ENCODE measurements at places on chromosomes 4 and X.

GRCh38 chrX:106780264-106780663 lies 22.2 kb upstream of the TBC1D8B start:
- no peak for DNase-seq

DNA sequence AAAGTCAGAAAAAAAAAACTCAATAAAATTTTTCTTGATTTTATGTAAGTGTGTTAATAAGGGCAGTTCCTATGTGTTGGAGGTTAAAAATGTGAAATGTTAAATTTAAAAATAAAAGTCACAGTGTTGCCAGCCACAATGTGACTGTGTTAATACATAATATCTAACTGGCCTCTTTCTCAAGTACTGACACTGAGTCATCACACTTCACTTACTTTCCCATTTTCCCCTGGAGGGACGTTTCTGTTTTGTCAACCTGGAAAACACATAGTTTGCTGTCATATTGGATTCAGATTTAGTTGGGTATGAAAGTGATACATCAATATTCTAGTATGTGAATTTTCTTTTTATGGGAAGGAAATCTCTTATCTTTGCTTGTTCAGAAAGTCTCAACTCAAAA lies 46.4 kb downstream of the ARHGEF38 start:
- no peak for DNase-seq

- no peak for DNase-seq
Measured at GRCh38 chr4:3802571-3803474, 36.6 kb downstream of the ADRA2C start.

GRCh38 chr4:26878794-26879391 lies 18.3 kb downstream of the STIM2 start:
- no peak for DNase-seq

DNA sequence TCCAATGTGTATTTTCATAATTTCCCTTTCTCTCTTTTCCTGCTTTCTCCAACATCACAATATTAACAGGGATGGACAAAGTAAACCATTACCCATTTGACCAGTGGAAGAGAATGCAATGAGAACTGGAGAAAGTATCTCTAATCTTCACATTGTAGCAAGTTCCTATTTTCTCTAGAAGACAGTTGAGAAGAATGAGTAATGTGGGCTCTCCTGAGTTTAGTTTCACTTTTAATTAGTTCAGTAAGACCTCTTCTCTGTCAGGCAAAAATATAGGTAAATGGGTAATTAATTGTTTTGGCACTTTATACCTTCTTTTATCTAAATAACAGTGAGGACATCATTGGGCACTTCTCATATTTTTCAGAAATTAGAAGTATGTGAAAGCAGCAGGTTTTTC lies 602.0 kb downstream of the GLUD2 start:
- no peak for DNase-seq

- DNase-seq = no peak
Measured at GRCh38 chrX:52271206-52271605, 86.5 kb downstream of the MAGED4 start.

DNA sequence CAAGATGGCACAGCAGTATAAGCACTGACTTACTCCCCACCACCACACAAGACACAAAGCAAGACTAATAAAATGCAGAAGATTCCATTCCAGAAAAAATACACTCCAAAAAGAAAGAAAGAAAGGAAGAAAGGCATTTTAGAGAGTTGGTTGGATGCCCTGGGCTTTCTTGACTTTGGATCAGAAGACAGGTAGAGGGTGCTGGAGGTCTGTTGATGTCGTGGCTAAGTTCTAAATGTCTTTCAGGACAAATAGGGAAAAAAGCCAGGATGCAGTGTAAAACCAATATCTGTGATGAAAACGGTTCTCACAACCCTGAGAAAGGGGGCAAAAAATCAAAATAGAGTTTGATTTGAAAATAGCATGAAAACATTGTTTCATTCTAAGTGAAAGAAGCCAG lies 555.2 kb upstream of the PRKX start:
- no peak for DNase-seq

- no peak for DNase-seq
Measured at GRCh38 chr4:17670423-17670822, 56.0 kb downstream of the MED28 start.

DNA sequence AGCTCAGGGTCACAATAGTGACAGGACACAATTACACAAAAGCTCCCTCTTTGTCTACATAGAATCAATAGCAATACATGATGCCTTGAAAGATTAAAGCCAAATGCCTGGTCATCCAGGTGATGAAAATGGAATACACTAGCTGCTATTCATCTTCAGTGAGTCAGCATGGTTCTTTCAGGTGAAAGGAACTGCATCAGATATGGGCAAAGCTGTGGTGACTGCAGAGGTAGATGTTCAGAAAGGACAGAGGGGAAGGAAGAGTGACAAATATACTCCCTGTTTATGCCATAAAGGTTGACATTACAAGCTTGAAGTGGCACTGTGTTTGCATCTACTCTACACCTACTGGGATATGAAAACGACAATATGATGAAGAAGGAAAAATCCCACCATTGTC lies 20.0 kb upstream of the FTHL17 start:
- DNase-seq = no peak

DNA sequence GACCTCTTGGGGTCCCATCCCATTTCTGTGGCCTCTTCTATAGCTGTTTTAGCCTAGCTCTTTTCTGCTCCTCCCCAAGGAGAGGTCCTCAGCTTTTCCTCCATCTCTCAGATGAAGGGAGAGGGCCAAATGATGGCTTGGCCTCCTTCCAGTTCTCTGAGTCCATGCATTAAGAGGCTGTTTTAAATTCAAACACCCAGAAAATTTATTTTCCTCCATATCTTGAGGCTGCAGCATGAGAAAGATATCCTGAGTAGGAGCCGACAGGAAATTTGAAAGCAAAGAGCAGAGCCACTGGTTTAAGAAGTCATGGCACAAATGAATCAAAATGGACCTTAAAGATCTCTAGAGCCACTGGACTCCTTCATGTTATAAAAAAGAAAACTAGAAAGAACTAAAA lies 558.8 kb downstream of the MID1IP1 start:
- DNase-seq = no peak

DNA sequence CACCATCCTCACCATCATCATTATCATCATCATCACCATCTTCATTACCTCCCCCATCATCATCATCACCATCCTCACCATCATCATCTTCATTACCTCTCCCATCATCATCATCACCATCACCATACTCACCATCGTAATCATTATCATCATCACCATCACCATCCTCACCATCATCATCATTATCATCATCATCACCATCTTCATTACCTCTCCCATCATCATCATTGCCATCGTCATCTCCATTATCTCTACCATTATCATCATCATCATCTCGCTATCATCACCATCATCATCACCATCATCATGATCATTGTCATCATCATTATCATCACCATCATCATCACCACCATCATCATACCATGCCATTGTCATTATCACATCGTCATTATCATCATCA lies 362.9 kb downstream of the DHRSX start:
- DNase-seq = no peak

Measured in NCI-H187 treated with DMSO at 0.1 percent for 48 hours (cell line).